Suprapubic skin (tissue), 4 donors: ENCODE measurements at places on chromosomes 12 and 14.

DNA sequence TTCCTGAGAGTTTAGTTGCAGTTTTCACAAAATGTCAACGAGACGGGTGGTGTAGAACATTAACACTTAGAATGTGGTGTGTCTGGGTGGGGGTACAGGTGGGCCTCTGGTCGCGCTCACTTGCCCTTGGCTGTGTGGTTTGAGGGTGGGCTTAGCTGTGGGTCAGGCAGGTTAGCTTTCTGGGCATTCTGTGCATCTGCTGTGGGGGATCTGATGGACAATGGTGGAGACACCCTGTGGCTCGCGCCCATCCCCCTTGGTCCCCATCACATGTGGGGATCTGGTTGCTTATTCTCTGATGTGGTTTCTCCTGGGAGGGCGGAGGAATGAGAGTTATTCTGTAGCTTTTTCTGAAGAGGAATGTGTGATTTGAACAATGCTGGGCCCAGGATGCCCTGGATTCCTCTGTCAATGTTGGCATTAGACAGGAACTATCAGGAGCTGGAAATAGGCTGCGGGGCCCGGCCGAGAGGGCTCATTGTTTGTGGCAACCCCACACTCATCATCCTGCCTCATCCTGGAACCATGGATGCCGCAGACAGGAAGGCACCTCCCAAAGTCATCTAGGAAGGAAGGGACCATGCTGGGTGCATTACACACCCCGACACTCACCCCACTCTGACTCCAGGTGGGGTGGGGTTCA is 101.6 kb downstream of the TSPAN9 start:
- no peak for DNase-seq

- peak; percentile 70 for DNase-seq
Observed at GRCh38 chr14:104979758-104980610, 1.8 kb upstream of the AHNAK2 start.

DNA sequence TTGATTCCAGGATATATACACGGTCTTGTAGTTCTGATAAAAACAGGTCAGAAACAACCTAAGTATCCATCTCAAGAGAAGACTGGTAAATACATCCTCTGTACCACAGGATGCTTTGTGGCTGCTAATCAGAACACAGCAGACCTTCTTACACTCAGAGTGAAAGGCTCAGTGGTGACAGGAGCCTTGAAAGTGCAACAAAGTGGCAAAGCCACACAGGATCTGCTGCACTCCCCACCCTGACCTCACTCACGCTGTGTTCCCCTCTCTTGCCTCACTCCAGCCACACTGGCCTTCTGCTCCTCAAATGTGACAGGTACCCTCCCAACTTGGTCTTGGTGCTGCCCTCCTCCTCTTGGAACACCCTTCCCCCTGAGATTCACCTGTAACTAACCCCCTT is 98.1 kb upstream of the GRIP1 start:
- DNase-seq = no peak

DNA sequence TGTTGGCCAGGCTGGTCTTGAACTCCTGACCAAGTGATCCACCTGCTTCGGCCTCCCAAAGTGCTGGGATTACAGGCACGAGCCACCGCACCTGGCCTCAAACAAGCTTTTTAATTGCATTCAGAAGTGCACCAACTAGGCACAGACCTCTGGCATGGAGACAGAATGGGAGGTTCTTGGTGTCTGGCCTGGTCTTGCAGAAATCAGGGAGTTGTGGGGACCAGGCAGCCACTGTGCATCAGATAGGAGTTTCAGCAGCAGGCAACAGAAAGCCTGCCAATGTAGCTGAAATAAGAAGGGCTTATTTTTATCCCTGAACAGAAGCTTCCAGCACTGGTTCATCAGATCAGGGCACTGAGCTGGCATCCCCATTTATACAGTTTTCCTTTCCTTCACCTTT is 22.2 kb upstream of the TCL1B start:
- DNase-seq = no peak

DNA sequence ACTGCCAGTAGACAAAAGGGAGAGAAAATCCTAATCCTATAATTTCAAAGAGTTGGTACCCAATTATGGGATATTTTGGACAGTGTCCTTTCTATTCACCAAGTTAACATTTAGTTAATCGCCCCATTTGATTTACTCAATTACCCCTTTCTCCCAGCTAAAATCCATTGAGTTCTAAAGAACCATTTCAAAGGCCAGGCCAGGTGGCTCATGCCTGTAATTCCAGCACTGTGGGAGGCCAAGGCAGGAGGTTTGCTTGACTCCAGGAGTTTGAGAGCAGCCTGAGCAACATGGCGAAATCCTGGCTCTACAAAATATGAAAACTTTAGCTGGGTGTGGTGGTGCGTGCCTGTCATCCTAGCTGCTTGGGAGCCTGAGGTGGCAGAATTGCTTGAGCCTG is 5.5 kb upstream of the GPR19 start:
- no peak for DNase-seq

- no peak for DNase-seq
Observed at GRCh38 chr12:68910128-68910527, 22.8 kb downstream of the CPM start.

GRCh38 chr12:67453191-67453590 is 184.0 kb downstream of the CAND1 start:
- DNase-seq = no peak

GRCh38 chr14:84804895-84805294 is 725.0 kb upstream of the FLRT2 start:
- DNase-seq = no peak

DNA sequence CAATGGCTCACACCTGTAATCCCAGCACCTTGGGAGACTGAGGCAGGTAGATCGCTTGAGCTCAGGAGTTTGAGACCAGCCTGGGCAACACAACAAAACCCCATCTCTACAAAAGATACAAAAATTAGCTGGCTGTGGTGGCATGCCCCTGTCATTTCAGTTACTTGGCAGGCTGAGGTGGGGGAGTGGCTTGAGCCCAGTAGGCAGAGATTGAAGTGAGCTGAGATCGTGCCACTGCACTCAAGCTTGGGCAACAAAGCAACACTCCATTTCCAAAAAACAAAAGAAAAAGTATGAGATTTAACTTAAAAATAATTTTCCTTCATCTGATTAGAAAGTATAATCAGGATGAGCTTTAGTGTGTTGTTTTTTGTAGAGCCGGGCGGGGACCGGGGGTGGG is 47.9 kb upstream of the BCAT1 start:
- no peak for DNase-seq

- DNase-seq = peak; percentile 70
Observed at GRCh38 chr12:13390381-13390861, 193.9 kb downstream of the EMP1 start.

- peak; percentile 89 for DNase-seq
Observed at GRCh38 chr14:74362361-74362915, 14.2 kb downstream of the VRTN start.

GRCh38 chr12:9797722-9798619 is 29.3 kb upstream of the KLRF1 start:
- DNase-seq = no peak

- DNase-seq = no peak
Observed at GRCh38 chr14:67970923-67971322, 151.3 kb downstream of the RAD51B start.

DNA sequence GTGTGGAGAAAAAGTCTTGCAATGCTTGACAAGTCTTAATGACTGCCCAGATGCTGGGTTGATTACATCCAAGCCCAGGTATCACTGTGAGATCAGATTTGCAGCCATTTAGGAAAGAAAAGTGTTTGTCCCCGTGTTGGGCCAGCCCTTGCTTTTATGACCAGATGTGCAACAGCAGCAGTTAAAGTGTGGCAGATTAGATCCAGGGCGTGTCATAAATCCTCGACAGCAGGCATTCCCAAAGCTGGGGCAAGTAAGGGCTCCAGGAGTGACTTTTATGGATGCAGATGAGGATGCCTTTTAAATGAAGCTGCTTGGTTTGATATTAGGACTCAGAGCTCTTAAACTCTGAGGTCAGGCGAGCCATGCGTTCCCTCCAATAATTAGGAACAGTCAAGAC is 1.7 kb downstream of the SMOC1 start:
- no peak for DNase-seq

DNA sequence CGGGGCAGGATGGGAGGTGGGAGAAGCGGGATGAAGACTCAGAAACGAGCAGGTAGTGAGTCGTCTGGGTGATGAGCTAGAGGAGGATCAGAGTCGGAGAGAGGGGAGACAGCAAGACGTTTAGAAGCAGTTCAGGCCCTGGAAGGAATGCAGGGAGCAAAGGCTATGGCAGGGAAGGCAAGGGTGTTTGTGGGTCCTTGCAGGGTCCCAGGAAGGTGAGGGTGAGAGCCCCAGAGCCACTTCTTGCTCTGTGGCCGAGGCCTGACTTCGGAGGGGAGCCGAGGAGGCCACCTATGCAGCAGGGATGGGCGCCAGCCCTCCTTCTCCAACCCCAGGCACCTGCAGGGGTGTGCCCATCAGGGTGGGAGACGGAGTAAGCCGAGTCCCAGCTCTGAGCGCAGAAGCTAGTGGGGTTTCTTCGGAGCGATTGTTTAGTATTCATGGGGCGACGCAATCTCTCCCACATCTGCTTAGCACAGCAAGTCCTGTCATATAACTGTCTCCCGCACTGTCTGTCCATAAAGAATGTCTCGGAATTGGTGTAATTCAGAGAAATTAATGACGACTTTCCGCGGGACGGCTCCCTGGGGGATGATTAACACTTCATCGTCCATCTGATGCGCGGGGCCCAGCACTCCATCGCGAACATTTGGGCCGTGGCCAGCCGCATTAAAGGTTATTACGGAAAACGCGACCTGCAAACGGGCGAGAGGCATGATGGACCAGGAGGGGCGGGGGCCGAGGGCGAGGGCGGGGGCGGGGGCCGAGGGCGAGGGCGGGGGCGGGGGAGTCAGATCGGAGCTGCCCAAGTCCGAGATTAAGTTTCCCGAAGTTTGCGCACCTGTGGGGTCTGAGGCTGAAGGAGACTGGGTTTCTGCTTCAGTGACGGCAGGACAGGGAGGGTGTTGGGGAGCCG is 12.2 kb upstream of the CALCOCO1 start:
- no peak for DNase-seq

- no peak for DNase-seq
Observed at GRCh38 chr12:10361622-10362021, 28.2 kb downstream of the KLRK1 start.

DNA sequence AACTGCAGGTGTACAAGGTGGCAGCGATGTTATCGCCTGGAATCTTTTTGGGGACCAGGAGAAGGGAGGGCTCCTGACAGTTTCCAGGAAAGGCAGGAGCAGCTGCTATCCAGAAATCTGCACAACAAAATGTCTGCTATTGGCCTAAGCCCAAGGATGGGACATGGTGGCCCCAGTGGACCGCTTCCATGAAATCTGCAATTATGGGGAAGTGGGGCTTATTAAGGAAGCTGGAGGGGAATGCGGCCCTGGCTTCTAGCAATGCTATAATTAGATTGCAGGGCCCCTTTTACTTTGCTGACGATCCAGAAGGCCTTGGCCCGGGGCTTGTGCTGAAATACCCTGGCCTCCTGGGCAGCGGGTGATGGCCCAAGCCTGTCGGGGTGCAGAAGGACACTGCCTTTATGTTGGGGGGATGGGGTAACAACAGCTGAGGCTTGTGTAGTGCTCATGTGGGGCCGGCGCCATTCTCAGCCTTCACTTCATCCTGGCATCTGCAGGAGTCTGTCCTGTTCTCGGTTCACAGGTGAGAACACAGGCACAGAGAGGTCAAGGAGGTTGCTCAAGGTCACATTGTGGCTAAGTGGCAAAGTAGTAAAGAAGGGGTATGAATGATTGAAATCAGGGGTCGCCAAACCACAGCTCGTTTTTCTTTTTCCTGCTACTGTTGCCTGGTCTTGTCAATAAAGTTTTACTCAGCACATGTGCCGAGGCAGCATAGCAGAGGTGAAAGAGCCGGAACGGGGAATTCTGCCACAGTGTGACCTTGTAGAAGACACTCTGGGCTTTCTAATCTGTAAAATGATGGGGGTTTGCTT is 153.5 kb downstream of the RBM19 start:
- DNase-seq = no peak

GRCh38 chr14:69943084-69943780 is 64.0 kb downstream of the SMOC1 start:
- no peak for DNase-seq

DNA sequence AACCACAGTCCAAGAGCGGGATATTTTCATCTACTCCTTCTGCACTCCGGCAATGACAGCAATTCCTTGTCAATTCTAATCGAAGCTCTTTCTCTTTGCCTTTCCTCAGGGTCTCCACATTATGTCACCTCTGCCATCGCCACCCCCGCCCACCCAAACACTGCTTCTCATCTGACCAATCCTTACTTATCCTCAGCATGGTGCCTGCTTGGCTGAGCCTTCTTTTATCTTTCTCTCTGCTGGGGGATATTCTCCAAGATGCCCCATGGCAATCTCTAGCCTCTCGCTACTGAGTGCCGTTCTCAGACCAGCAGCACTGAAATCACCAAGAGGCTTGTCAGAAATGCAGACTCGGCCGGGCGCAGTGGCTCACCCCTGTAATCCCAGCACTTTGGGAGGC is 100.6 kb downstream of the PTPRB start:
- DNase-seq = no peak

DNA sequence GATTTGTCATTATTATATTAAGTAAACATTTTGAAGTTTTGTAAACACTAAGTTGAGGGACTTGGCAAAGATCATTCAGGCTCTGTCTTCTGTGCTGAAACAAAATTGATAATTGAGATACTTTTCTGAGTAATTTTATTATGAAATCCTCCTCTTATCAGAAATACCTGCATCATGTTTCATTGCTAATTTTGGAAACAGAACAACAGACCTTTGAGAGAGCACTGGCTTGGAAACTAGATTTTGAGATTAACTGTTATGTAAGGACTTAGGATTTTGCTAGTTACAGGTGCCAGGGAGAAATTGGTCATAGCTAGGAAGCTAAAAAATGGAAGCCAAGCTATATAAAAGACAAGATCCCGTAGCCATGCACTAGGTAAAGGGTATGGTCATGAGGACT is 201.7 kb upstream of the DCN start:
- DNase-seq = no peak

DNA sequence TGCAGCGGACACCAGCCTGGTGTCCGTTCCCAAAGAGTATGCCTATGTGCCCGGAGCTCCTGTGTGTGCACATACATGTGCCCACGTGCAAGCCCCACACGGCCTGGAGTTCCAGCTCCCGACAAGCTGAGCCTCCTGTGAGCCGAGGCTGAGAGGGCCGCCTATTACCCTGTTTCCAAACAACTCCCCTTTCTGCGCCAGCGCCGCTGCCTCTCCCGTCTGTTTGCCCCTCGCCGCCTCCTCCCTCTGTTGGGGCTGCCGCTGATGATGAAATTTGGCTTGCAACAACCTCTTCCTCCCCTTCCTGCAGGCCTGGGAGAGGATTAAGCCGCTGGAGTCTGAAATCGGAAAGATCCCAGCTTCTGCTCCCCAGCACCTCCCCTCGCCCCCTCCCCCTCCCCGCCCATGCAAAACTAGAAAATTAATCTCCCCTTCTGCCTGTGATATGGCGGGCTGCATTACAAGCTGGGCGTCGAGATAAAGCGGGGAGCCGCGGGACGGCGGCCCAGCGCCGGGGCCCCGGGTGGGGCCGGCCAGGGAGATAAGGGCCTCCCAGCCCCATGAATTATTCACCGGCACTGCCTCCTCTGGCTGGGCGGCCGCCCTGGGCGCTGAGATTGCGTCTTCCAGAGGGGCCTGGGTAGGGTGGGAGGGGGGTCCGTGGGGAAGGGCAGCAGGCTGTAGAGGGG is 6.8 kb upstream of the ASIC1 start:
- DNase-seq = peak; percentile 86
